Stimulated activated CD4-positive, alpha-beta T cell treated with anti-CD3 and anti-CD28 coated beads, Interleukin-2, amount 100 ng/mL, for 4 hours (primary cell): ENCODE measurements at places on chromosomes 12 and 14.

- DNase-seq: no peak
Observed at GRCh38 chr12:14264778-14265177, 100.7 kb upstream of the ATF7IP start.

- DNase-seq: no peak
Observed at GRCh38 chr14:89162586-89162985, 254.4 kb downstream of the FOXN3 start.

DNA sequence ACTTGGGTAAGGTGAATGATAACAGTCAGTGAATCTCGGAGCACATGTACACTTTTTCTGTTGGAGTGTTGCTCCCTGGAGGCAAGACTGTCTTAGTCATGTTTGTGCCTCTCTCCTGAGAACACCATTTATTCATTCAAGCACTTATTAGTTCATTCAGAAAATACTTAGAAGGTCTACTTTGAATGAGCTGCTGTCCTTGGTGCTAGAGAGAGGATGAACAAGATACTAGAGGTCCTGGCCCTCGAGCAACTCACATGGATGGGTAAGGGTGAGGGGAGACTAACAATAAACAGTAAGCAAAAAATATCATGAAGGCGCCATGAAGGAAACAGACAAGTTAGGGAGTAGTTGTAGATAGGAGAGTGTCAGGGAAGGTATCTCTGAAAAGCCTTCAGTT is 17.1 kb upstream of the SAMD4A start:
- DNase-seq: no peak

DNA sequence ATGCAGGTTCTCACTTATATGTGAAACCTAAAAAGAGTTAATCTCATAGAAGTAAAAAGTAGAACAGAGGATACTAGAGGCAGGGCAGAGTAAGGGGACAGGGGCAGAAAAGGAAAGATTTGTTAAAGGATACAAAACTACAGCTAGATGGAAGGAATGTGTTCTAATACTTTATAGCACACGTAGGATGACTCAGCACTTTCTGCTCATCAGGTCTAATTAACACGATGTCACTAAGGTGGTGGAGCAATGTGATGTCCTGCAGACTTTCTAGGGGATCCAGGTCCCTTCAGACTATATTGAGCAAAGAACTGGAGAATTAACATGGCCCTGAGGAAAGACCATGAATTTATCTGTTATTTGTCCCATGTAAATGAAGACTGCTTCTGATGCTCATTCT is 80.8 kb upstream of the CMKLR1 start:
- no peak for DNase-seq

- DNase-seq: no peak
Observed at GRCh38 chr12:11695321-11695720, 45.8 kb downstream of the ETV6 start.

DNA sequence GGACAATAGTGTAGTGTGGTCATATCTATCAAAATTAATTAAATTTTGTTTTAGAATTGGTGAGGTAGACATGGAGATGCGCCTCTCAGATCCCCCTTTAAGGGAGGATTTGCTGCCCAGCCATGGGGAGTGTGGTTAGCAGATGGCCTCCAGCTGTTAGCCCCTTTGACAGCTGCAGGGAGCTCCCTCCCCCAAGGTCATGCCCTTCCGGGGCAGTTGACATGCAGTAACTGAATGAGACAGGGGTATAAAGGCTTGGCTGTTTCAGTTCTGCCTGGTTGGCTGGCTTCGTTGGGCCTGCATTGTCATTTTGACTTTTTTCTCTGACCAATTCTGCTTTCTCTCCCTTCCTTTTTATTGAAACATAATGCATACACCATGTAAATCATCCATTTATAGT is 291.5 kb upstream of the SRRM4 start:
- no peak for DNase-seq

DNA sequence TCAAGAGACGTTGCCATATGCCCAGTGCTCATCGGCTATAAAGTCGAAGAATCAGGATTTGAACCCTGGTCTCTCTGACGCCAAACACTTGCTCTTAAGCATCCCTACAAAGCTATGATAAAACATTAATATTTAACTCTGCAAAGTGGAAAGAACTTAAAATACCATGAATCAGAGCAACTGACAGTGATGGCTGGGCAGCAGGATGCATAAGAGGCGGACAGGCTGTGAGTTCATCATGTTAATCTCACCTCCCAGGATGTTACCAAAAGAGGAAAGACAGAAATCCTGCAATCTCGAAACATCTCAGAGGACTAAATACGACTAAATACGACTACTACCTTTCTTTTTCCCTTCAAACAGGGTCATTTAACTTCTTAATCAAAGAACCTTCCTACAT is 5.8 kb downstream of the DICER1 start:
- no peak for DNase-seq
